CD8-positive, alpha-beta memory T cell (primary cell): ENCODE measurements at places on chromosomes 5 and 9. TPM values are rescaled to one million over a fixed set of nuclear protein-coding genes. Genes with fewer than 3 reads are reported as not detected.

DNA sequence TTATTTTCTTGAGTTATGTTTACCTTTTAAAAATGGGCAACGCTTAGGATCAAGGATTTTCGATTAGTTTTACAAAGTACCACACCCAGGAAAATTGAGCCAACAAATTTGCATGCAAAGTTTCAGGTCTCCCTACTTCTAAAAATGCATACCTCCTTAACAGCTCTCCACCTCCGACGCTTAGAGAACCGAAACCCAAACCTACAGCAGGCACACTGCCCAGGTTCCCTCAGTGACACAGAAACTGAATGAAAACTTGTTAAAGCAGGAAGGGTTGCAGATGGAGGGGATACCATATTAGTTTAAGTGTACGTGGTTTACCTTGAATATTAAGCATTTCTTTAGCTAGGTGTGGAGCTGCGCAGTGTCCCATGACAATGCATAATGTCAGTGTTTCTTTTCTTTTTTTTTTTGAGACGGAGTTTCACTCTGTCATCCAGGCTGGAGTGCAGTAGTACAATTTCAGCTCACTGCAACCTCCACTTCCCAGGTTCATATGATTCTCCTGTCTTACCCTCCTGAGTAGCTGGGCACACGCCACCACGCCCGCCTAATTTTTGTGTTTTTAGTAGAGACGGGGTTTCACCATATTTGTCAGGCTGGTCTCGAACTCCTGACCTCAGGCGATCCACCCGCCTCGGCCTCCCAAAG lies 1.6 kb upstream of the SUB1 start:
- DNase-seq = no peak

DNA sequence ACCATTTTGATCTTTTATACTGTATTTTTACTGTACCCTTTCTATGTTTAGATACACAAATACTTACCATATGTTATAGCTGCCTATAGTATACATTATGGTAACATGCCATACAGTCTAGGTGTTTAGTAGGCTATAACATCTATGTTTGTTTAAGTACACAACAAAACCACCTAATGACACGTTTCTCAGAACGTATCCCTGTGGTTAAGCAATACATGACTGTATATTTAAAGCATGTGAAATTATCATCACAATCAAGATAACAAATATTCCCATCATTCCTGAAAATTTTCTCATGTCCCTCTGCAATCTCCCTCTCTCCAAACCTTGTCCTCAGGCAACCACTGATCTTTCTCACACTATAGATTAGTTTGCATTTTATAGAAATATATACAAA lies 66.4 kb upstream of the SUSD1 start:
- no peak for DNase-seq

GRCh38 chr5:132737982-132738681 lies 786 bp upstream of the KIF3A start:
- DNase-seq = no peak

The HRH2 gene
- polyA plus RNA-seq = 1.3 TPM

GRCh38 chr9:112028242-112029221 lies 131.9 kb downstream of the UGCG start:
- DNase-seq = no peak

The GABRG2 gene
- not detected for polyA plus RNA-seq

The SPINK7 gene
- polyA plus RNA-seq = not detected

The BRD8 gene
- 23.2 TPM for polyA plus RNA-seq

GRCh38 chr9:111661802-111662521 lies 557 bp downstream of the GNG10 start:
- DNase-seq = peak; percentile 37

DNA sequence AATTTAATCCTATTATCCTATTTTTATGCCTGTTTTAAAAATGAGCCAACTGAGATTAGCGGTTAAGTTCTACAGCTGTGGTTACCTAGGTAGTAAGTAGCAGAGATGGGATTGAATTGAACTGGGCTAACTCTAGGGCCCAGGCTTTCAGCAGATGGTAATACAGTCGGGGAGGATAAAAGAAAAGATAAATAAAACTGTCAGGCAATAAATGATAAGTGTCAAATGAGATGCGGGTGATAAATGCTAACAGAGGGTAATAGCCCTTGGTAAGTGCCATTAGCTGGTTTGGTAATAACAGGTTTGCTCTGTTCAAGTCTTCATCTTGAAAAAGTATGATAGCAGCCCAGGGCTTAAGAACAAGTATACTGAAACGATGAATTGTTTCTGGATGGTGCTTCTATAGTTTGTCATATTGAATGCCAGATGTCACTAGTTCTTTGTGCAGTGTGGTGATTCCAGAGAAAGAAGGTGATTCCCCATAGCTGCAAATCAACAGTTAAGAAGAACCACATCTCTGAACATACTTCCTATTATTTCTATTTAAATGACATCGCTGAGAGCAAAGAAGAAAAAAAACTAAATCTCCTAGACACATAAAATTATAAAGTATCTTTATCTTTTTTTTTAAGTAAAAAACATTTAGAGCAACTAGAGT lies 360.8 kb upstream of the PANK3 start:
- no peak for DNase-seq

GRCh38 chr5:32202394-32202793 lies 28.3 kb upstream of the GOLPH3 start:
- DNase-seq = no peak

The HMCN2 gene
- polyA plus RNA-seq = not detected

GRCh38 chr5:171306166-171306565 lies 2.9 kb upstream of the TLX3 start:
- DNase-seq = no peak

- no peak for DNase-seq
These were observed 892.9 kb downstream of the NR2F1-AS1 start for GRCh38 chr5:92687821-92688722.

DNA sequence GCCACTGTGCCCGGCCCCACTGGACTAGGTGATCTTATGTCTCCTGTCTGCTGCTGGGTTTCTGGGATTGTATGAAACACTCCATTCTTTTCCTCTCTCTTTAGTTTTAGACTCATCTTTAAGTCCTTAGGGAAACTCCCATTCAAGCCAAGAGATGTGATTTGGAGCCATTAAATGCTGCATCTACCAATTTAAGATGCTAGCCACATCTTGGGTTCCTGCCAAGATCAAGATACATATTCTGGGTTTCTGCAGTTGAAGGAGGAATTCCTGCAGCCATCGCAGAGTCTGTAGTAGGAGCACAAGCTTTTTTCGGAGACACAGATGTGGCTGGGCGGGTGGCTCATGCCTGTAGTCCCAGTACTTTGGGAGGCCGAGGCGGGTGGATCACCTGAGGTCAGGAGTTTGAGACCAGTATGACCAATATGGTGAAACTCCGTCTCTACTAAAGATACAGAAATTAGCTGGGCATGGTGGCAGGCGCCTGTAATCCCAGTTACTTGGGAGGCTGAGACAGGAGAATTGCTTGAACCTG lies 23.2 kb downstream of the STXBP1 start:
- no peak for DNase-seq

The ELOVL7 gene
- polyA plus RNA-seq = not detected

GRCh38 chr9:21828853-21829410 lies 26.5 kb downstream of the MTAP start:
- DNase-seq = no peak

- DNase-seq = no peak
These were observed 47.1 kb downstream of the COL27A1 start for GRCh38 chr9:114202396-114202795.

- DNase-seq = no peak
These were observed 4.5 kb downstream of the ABCA2 start for GRCh38 chr9:137023583-137023991.

The FAM53C gene
- polyA plus RNA-seq = 20.6 TPM

DNA sequence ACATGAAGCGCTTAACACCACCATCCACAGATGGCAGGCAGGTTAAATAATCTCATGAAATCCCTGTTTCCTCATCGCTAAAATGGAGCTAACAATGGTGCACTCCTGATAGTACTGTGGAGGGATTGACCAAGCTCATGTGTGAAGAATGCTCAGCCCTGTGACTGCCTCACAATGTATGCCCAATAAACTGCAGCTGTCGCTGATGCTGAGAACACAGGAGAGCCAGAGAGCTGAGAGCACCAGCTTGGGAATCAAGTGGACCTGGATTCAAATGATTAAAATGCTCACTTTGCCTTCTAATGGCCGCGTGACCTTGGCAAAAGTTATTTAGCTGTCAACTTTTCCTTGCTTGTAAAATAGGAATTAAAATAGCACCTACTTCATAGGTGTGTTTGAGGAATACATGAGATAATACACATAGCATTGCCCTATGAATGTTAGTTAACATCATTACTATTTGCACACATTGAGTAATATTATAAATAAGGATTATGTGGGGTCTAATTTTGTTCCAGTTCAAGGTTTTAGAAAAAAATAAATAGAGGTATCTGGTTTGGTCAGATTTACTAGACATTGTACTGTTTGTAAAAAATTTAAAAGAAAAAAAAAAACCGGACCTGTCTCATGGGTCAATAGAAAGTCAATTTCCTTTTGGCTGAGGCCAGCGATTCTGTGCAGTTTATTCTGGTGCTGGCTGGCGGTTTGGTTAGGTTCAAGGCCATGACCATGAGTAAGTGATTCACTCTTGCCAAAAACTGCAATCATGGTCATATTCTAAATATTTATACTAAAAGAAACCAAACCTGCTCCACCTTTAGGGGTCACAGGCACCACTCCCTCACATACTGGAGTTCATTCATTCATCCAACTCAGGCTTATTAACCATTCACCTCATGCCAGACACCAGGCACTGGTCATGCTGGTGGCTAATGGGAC lies 101.3 kb downstream of the SH3TC2 start:
- no peak for DNase-seq

The CCDC171 gene
- 0.62 TPM for polyA plus RNA-seq

- DNase-seq = no peak
These were observed 8.4 kb downstream of the CFAP90 start for GRCh38 chr5:7842531-7842930.

The MEF2C gene
- polyA plus RNA-seq = not detected

DNA sequence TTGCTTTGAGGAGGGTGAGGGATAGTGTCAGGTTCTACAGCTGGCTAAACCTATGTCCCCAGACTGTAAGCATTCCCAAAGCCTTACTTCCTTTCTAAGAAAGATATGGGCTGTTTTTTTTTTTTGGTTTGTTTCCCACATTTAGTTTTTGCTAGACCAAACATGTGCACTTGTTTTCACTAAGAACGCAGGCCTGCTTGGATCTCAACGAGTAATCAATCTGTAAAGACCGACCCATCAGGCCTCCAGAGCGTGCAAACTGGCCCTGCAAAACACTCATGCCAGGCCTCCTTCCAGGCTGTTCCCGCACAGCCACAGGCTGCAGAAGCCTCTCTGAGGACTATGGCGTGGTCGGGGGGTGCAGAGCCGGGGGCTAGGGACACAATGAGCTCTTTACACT lies 304.8 kb upstream of the PANK3 start:
- DNase-seq = no peak

- DNase-seq = no peak
These were observed 1100.1 kb upstream of the CDH10 start for GRCh38 chr5:25744908-25745307.

GRCh38 chr5:72604111-72604797 lies 97.0 kb upstream of the ZNF366 start:
- no peak for DNase-seq

The PCDHB8 gene
- not detected for polyA plus RNA-seq

The DOLPP1 gene
- polyA plus RNA-seq = 15.3 TPM

- no peak for DNase-seq
These were observed 20.2 kb upstream of the FOXB2 start for GRCh38 chr9:76999261-76999660.

The CYLC2 gene
- not detected for polyA plus RNA-seq

The MARVELD2 gene
- 1.4 TPM for polyA plus RNA-seq

- no peak for DNase-seq
These were observed 26.6 kb upstream of the SAP30L start for GRCh38 chr5:154419236-154419635.

DNA sequence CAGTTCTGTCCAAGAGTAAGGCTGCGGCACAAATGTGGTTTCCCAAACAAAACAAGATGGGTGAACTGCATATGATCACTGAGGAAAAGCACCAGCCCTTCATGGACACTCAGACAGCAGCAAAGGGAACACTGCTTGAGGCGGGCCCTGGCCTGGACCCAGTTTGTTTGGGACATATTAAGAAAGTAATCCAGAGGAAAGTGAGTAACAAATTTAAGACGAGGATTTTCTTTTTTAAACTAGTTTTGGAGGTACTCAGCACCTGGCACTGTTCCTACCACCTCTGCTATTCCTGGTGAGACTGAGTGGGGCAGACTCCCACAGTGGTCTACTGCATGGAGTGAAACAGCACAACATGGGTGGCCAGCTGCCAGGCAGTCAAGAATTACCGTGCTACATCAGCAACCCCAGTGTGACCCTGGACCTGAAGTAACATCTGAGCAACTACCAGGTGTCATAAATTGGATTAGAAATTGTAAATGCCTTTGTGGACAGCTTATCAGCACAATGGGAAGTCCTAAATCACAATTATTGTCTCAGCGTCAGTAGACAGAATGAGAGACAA lies 28.5 kb downstream of the P4HA2 start:
- no peak for DNase-seq

- no peak for DNase-seq
These were observed 68.1 kb downstream of the FBN2 start for GRCh38 chr5:128469912-128470311.

DNA sequence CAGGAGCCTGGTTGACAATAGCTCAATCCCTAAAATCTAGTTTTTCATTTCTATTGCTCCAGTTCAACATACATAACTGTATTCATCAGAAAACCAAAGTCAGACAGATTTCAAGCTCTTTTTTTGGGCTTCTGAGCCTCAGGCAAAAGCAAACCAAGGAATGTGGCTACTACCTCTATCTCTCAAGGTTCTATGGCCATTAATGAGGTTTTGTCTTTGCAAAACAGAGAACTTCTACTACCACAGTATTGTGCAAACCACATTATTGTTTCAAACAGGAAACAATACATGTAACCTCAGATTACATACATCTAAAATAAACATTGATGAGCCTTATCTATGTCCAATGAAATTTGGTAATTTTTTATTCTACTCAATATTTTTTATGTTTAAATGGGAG lies 35.5 kb upstream of the FTMT start:
- DNase-seq = no peak

DNA sequence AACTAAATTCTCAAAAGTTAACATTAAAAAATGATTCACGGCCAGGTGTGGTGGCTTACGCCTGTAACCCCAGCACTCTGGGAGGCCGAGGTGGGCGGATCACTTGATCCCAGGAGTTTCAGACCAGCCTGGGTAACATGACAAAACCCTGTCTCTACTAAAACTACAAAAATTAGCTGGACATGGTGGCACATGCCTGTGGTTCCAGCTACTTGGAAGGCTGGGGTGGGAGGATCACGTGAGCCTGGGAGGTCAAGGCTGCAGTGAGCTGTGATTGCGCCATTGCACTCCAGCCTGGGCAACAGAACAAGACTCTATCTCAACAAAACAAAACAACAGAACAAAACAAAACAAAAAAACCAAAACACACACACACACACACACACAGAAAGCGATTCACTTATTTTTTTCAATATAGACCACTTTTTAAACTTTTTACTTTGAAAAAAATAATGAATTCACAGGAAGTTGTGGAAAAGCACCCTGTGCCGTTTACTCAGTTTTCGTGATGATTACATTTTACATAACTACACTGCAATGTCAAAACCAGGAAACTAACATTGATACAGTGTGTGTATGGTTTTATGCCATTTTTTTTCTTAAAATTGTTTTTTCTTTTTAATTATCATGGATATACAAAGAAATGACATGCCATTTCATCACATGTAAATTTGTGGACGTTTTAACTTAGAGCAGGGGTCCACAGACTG lies 73.7 kb downstream of the TENT4A start:
- DNase-seq = no peak
